Activated T-cell treated with anti-CD3 and anti-CD28 coated beads, Interleukin-2, amount 50 U/mL, for 72 hours (primary cell): ENCODE measurements at places on chromosomes 1 and 21. TPM values are rescaled to one million over a fixed set of nuclear protein-coding genes. Genes with fewer than 3 reads are reported as not detected.

DNA sequence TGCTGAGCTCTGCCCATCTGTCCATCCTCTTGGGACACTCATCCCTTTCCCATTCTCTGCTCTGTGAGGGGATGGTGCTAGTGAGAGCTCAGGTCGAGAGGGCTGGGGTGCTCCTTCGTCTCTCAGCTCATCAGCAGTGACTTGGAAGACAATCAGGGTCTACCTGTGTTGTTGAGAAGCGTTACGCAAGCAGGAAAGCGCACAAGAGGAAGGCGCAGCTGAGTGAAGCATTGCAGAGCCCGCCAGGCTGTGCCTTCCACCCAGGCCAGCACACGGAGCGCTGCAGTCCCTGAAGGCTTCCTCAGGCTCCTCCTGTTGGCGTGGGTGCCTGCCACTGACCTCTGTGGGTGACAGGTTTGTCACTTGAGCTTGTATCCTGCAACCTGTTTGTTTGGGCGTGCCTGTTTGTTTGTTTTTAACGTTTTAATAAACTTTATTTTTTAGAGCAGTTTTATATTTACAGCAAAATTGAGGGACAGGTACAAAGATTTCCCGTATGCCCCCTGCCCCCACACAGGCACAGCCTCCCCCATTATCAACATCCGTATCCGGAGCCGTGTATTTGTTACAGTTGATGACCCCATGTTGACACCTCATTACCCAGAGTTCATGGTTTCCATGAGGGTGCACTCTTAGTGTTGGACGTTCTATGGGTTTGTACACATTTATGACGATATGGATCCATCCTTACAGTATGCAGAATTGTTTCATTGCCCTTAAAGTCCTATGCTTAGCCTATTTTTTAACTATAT, 36.7 kb downstream of the ADARB1 start:
- H3K27me3 ChIP-seq: no peaks in the 10 kb centered on the region
- peak overlapping the region; percentile 72 for H3K4me3 ChIP-seq
- peaks cover 75% of the 10 kb centered on the region for H3K4me1 ChIP-seq
- peak overlapping the region; percentile 41 for H3K27ac ChIP-seq
- no peaks in the 10 kb centered on the region for H3K36me3 ChIP-seq

The WDR26 gene
- 82.2 TPM for total RNA-seq

The HPCAL4 gene
- 0.86 TPM for total RNA-seq

- DNase-seq: no peak
- no peaks in the 10 kb centered on the region for H3K27me3 ChIP-seq
- H3K36me3 ChIP-seq: peaks cover 55% of the 10 kb centered on the region
Measured at GRCh38 chr1:45608175-45609156, 15.4 kb downstream of the CCDC17 start.

DNA sequence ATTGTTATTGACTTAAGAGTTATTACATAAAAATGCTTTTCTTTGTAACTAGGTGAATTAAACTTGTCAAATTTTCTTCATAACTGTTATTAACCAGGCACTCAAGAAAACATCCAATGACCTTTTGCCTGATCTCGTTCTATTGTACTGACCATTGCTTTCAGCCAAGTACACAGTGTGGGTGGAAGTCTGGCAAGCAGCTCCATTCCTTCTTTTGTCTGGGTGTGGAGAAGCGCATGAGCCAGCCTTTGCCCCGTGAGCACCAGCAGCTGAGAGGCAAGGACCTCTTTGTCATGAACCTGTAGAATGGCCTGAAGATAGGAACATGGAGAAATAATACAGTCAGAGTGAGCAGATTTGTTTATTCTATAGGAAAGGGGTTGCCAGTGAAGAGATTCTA, 57.5 kb downstream of the IARS2 start:
- no peaks in the 10 kb centered on the region for H3K27me3 ChIP-seq
- H3K4me3 ChIP-seq: no peak overlapping the region
- DNase-seq: no peak

DNA sequence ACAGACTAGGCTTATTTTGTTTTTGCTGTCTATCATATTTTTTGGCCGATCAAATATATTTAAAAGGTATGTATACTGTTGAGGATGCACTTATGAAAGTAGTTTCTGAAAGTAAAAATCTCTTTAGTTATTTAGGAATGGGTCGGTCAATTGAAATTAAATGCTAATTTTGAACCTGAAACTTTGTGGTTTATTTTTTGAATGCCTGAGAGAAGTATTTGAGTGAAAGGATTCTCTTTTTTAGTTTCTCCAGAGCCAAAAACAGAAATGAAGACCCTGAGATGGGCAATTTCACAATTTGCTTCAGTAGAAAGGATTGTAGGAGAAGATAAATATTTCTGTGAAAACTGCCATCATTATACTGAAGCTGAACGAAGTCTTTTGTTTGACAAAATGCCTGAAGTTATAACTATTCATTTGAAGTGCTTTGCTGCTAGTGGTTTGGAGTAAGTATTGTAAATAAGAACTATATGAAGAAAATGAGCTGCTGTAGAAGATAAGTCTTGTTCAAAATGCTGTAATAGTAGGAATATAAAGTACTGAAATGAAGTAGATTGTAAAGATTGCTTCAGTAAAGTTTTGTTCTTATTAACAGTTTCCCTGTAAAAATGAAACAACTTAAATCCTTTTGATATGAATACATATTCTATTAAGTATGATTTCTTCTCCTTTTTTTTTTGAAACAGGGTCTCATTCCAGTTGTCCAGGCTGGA, 11.5 kb downstream of the USP1 start:
- H3K27ac ChIP-seq: peak overlapping the region; percentile 91
- no peaks in the 10 kb centered on the region for H3K27me3 ChIP-seq
- peaks cover 23% of the 10 kb centered on the region for H3K4me1 ChIP-seq
- H3K4me3 ChIP-seq: no peak overlapping the region
- DNase-seq: no peak

The COL11A1 gene
- not detected for total RNA-seq

DNA sequence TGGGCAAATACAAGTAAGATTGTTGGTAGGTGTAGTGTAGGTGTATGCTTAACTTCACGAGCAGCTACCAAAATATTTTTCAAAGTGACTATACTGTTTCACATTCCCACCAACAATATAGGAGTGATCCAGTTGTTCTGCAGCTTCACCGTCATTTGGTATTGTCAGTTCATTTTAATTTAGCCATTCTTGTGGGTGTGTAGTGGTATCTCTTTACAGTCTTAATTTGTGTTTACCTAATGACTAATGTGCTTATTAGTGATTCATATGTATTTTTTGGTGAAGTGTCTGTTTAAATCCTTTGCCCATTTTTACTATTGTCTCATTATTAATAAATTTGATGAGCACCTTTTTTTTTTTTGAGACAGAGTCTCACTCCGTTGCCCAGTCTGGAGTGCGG, 35.4 kb downstream of the RCSD1 start:
- no peaks in the 10 kb centered on the region for H3K27me3 ChIP-seq
- H3K27ac ChIP-seq: no peak overlapping the region
- H3K4me3 ChIP-seq: no peak overlapping the region
- peaks cover 62% of the 10 kb centered on the region for H3K4me1 ChIP-seq
- no peak for DNase-seq

- peaks cover 9% of the 10 kb centered on the region for H3K4me1 ChIP-seq
- H3K4me3 ChIP-seq: no peak overlapping the region
- peaks cover 2% of the 10 kb centered on the region for H3K36me3 ChIP-seq
- H3K27ac ChIP-seq: no peak overlapping the region
- DNase-seq: no peak
Measured at GRCh38 chr1:167792188-167792565, 70.4 kb downstream of the MPZL1 start.

The ARHGAP30 gene
- 198 TPM for total RNA-seq

The FCGR3A gene
- 1.5 TPM for total RNA-seq

DNA sequence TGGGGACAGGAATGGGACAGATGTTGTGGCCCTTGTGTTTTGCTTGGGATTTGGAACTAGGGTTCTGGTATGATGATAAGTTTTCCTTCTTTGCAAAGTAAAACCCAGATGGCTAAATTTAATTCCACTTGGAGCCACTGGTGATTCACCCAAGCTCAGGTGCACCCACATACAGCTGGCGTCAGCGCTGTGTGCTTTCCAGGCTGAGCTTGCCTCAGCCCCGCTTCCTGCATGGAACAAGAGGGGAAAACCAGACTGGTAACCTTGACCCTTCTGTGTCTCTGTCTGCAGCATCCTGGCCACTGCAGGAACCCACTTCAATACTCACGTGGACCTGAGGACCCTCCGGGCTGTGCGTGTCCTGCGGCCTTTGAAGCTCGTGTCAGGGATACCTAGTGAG, 94.2 kb downstream of the CACNA1E start:
- peaks cover 26% of the 10 kb centered on the region for H3K27me3 ChIP-seq
- DNase-seq: no peak
- no peaks in the 10 kb centered on the region for H3K36me3 ChIP-seq
- no peak overlapping the region for H3K27ac ChIP-seq
- H3K4me3 ChIP-seq: no peak overlapping the region

- H3K4me3 ChIP-seq: peak overlapping the region; percentile 72
- H3K4me1 ChIP-seq: peaks cover 47% of the 10 kb centered on the region
- peaks cover 2% of the 10 kb centered on the region for H3K36me3 ChIP-seq
Measured at GRCh38 chr1:155083052-155083541, 4.5 kb downstream of the EFNA3 start.

The IQGAP3 gene
- 13.6 TPM for total RNA-seq

- no peak within 1 kb of the TSS for H3K27ac ChIP-seq
- peaks cover 45% of the 10 kb centered on the region for H3K27me3 ChIP-seq
- H3K4me3 ChIP-seq: peak within 1 kb of the TSS; percentile 50
- H3K4me1 ChIP-seq: peaks cover 5% of the 10 kb centered on the region
Measured at GRCh38 chr1:62318756-62319544, at the start of gene KANK4. Gene KANK4 (minus strand): TSS chr1:62319434. CDS start chr1:62281564, 37,870 bp downstream.

The PLA2G2D gene
- total RNA-seq: not detected

GRCh38 chr1:193787061-193787460, 600.6 kb upstream of the B3GALT2 start:
- H3K36me3 ChIP-seq: no peaks in the 10 kb centered on the region
- no peaks in the 10 kb centered on the region for H3K4me1 ChIP-seq
- no peak overlapping the region for H3K4me3 ChIP-seq
- no peaks in the 10 kb centered on the region for H3K27me3 ChIP-seq
- DNase-seq: no peak
- H3K27ac ChIP-seq: no peak overlapping the region

GRCh38 chr1:34845131-34845901, 14.2 kb downstream of the SMIM12 start:
- H3K27ac ChIP-seq: no peak overlapping the region
- no peaks in the 10 kb centered on the region for H3K27me3 ChIP-seq
- H3K4me3 ChIP-seq: no peak overlapping the region

DNA sequence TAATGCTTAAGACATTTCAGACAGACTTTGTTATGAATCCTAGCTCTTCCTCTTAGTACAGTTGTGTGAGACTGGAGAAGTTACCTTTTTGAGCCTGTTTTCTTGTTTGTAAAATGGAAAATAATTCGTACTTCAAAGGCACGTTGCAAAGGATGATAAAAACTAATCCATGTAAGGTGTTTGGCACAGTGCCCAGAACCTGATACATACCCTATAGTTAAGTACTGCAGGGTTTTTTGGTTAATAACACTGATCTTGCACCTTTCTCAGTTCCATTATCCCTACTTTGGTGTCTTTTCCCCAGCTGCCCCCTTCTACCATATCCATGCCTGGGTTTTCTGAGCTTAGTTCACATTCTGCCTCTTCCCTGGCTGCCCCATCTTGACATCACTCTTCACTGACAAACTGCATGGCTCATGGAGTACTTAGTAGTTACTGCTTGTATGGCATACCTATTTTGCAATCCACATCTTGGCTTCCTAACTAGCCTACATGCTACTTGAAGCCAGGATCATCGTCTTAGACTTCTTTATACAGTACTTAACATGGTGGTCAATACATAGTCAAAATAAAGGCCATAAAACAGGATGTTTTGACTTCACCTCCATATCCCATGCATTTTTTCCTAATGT, 10.1 kb downstream of the CCDC185 start:
- peaks cover 8% of the 10 kb centered on the region for H3K36me3 ChIP-seq
- H3K27me3 ChIP-seq: no peaks in the 10 kb centered on the region
- H3K4me1 ChIP-seq: peaks cover 23% of the 10 kb centered on the region
- DNase-seq: no peak
- no peak overlapping the region for H3K4me3 ChIP-seq

The PDC gene
- total RNA-seq: not detected

The ERICH3 gene
- not detected for total RNA-seq

DNA sequence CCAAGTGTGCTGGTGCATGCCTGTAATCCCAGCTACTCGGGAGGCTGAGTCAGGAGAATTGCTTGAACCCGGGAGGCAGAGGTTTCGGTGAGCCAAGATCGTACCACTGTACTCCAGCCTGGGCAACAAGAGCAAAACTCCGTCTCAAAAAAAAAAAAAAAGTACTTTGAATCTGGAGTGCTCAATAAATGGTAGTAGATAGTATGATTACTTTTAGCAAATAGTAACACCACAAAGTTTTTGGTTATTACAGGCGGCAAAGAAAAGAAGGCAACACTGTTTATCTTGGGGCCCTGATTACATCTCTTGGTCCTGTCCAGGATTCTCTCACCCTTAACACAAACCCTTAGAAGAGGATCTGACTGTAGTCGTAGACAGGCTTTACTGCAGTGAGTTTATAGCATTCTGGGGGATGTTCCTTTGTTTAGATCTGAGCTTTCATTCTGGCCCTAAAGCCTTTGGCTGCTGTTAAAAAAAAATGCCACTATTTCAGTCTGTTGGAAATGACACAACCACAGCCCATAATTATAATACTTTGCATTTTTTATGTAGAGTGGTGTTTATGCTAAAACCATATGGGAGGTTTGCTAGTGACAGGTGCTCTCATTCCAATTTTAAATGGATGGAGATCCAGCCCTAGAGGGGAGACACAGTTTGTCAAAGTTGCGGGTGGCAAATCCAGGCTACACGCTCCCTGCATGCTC, 79.7 kb upstream of the SLC2A1 start:
- no peak for DNase-seq
- H3K27ac ChIP-seq: no peak overlapping the region
- no peaks in the 10 kb centered on the region for H3K36me3 ChIP-seq
- peaks cover 14% of the 10 kb centered on the region for H3K4me1 ChIP-seq
- no peaks in the 10 kb centered on the region for H3K27me3 ChIP-seq
- H3K4me3 ChIP-seq: no peak overlapping the region

DNA sequence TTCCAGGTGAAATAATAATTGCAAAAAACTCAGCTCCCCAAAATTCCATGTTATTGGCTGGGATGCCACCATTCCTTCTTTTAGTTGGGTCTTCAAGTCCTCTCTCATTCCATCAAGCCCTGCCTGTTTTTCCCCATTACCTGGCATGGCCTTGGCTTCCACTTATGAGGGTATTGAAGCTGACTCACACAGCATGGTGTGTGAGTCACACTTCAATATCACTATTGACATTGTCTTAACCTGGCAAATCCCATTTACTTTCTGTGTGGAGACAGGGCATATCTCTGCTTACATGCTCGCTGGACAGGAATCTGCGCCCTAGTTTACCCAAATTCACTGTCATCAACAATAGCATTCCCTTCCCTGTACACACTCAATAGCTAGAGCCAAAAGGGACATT, 1806.8 kb downstream of the BRINP3 start:
- H3K36me3 ChIP-seq: no peaks in the 10 kb centered on the region
- DNase-seq: no peak
- H3K27ac ChIP-seq: no peak overlapping the region
- H3K4me1 ChIP-seq: no peaks in the 10 kb centered on the region

- no peaks in the 10 kb centered on the region for H3K36me3 ChIP-seq
- no peaks in the 10 kb centered on the region for H3K27me3 ChIP-seq
- H3K27ac ChIP-seq: no peak overlapping the region
Measured at GRCh38 chr1:81827942-81828341, 27.2 kb downstream of the ADGRL2 start.

GRCh38 chr1:207081088-207081487, 7.6 kb upstream of the C4BPB start:
- H3K27ac ChIP-seq: no peak overlapping the region
- H3K4me3 ChIP-seq: no peak overlapping the region
- DNase-seq: no peak
- H3K27me3 ChIP-seq: peaks cover 10% of the 10 kb centered on the region
- H3K36me3 ChIP-seq: no peaks in the 10 kb centered on the region

GRCh38 chr1:226903819-226904716, 33.7 kb downstream of the PSEN2 start:
- no peak for DNase-seq
- H3K4me1 ChIP-seq: no peaks in the 10 kb centered on the region
- H3K36me3 ChIP-seq: peaks cover 1% of the 10 kb centered on the region
- H3K27me3 ChIP-seq: no peaks in the 10 kb centered on the region

The CENPF gene
- total RNA-seq: 87.2 TPM
